ENCODE measurements at places on chromosomes 2 and 18.

- DNase-seq: no peak
These were observed 124.2 kb downstream of the RPRM start for GRCh38 chr2:153354377-153354776.

GRCh38 chr18:56652802-56653201 is 1.6 kb downstream of the WDR7 start:
- no peak for DNase-seq

GRCh38 chr2:71721669-71722068 is 268.3 kb downstream of the DYSF start:
- no peak for DNase-seq

DNA sequence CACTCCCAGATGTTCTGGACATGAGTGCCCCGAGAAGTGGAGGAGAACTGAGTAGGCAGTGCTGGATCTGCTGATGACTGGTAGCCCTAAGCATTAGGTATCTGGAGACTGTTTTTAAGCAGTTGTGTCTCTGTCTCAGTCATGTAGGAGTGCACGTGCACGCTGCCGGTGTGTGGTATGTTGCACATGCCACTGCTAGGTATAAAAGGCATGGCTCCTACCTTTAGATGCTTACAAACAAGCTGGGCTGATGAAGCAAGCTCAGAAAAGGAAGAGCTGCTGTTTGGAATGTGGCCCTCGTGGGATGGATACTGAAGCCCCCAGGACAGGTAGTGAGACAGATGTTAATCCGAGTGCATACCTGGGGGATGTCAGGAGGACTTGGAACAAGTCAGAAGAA is 49.1 kb downstream of the HK2 start:
- no peak for DNase-seq

- no peak for DNase-seq
These were observed 188.8 kb upstream of the EPC2 start for GRCh38 chr2:148455791-148456190.

DNA sequence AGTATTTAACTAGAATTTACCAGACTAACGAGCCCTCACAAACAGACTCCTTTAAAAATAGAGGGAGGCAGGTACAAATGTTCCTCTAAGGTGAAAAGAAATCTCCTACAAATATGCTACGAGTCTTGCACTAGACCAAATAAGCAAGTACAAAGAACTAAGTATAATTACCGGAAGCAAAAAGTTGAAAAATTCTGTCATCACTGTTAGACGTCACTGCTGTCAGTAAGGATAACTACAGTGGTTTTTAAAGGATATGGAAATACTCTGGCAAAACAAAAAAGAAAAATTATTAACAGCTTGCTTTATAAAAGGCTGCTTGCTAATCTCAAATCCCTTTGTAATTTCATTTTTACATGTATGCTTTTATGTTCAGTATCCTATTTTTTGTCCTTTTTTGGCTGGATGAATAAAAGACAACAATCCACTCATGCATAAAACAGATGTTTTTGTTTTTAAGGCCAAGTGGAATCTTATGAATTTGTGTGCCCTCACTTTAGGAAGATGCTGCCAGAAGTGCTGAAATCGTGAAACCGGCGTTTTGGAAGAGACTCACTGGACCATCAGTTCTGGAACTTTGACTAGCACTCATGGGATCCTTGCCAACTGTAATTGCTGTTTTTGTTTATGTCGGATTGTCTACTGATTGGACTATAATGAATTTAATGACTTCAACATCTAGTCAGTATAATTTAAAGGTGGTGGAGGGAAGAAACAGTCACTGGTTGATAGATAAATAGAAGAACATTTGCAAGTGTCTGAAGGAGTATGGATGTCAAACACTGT is 6.7 kb downstream of the ZNF521 start:
- no peak for DNase-seq

- no peak for DNase-seq
These were observed 8.8 kb downstream of the IMMT start for GRCh38 chr2:86186431-86186830.

GRCh38 chr2:144084114-144084661 is 435.7 kb downstream of the ZEB2 start:
- DNase-seq: no peak

- no peak for DNase-seq
These were observed 906.7 kb downstream of the NRXN1 start for GRCh38 chr2:50125246-50125645.

DNA sequence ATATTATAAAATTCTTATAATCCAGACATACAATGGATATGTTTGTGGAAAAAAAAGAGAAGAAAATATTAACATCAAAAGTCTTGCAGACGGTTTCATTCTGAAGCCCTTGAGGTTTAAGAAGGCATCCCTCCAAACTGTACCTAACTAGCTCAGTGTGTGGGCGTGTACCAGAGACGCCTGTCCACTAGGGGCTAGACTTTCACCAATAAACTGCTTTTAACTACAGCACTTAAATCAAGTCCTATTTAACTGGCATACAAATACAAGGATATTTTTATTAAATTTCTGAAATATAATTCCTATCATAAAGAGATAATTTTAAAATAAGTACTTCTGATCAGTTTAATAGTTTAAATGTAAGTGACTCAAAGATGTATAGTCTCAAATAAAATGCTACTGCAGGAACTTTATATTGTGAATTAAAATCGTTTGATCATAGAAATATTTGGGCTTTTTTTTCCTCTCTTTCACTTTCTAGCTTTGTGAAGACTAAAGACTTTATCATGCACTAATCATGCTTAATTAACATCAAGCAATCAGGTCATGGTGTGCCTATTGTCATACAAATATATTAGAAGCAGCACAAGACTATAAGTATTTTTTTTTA is 437.7 kb downstream of the SATB2 start:
- DNase-seq: no peak

DNA sequence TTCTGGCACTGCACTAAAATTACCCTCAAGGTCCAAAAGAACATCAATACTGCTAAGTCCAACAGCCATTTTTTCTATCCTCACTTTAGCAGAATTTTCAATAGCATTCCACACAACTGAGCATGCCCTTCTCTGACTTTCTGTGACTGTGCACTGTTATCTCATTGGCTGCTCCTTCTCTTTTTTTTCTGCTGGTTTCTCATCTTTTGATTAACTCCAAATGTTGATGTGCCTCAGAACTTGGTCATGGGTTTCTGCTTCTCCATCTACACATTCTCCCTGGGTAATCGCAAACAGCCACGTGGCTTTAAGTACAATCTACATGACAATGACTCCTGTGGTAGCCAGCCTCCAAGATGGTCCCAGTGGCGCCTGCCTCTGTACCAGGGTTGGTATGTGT is 75.0 kb upstream of the CD226 start:
- no peak for DNase-seq

DNA sequence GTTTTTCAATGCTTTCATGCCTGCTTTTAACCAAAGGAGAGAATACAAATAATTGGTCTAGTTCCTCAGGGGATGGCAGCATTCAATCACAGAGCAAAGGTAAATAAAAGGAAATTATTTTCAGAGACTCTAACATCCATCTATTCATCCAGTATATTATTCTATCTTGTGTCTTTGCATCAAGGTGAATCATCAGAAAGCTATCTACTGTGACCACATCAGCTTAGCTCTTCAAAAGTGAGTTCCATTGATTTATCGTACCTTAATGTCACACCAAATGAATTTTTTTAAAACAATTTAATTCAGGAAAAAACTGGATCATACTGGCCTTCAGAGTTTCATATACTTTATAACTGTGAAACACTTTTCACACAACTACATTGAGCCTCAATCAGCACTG is 66.1 kb downstream of the CHN1 start:
- no peak for DNase-seq
